Activated naive CD4-positive, alpha-beta T cell treated with Interleukin-2 at 50 U/mL for 16 hours (primary cell): ENCODE measurements at places on chromosomes 4 and X.

- no peak for DNase-seq
These were observed 29.7 kb downstream of the SEPTIN11 start for GRCh38 chr4:76979236-76979635.

DNA sequence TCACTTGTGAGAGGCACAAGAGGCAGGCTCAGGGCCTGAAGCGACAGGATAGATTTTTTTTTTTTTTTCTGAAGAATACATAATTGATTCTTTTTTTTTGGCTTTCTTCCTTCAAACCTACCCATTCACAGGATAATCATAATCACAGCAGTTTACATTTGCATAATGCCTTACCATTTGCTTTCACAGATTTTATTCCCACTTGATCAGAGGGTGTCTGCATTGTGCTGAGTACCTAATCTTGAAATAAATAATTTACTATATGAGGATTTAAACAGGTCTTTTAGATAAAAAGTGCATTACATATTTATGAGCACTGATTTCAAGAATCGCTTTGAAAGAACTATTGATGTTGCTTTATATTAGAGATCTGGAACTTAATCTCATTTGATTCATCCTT lies 219.3 kb downstream of the SPRY1 start:
- no peak for DNase-seq

GRCh38 chr4:82747686-82748575 lies 50.7 kb downstream of the SCD5 start:
- no peak for DNase-seq

GRCh38 chr4:167939863-167940616 lies 152.3 kb upstream of the ANXA10 start:
- DNase-seq: no peak

DNA sequence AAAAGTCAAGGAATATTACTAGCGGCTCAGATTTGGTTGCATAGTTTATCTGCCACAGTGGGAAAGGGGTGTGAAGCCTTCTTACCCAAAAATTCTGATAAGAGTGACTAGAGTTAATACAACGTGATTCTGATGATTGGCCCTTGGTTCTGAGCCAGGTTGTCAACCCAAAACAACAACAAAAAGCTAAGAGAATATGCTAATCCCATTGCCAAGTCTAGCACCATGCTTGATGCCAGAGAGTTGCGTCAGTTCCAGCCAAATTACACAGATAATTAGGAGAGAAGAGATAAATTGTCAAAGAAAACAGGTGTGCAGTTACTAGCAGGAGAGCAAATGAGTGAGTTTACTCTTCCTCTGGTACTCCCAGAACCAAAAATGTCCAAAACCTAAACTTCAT lies 287.4 kb upstream of the AGA start:
- no peak for DNase-seq

- DNase-seq: no peak
These were observed 43.2 kb upstream of the NKX1-1 start for GRCh38 chr4:1449475-1449832.

DNA sequence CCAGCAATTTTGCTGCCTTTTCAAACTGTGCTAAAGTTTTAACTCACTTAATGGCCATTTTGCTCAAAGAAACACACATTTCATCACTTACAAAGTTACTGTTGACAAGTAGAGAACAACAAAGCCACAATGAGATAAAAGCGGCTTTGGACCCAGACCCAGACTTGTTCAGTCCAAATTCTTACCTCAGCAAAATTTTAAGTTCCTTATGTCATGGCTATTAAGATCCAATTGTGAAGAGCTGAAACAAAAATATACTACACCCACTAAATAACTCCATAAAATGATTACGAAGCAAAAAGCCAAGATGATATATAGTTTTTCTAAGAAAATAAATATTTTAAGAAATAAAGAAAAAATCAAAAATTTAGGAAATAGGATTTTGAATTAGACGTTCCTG lies 137.0 kb upstream of the INPP4B start:
- no peak for DNase-seq

- DNase-seq: no peak
These were observed 103.0 kb downstream of the PPP3CA start for GRCh38 chr4:101244349-101244748.

GRCh38 chr4:107665001-107665400 lies 55.0 kb downstream of the PAPSS1 start:
- no peak for DNase-seq

GRCh38 chrX:19168609-19169008 lies 46.3 kb upstream of the ADGRG2 start:
- DNase-seq: no peak

GRCh38 chrX:137567682-137568232 lies 1.8 kb downstream of the ZIC3 start:
- DNase-seq: no peak

GRCh38 chrX:116628464-116628863 lies 165.7 kb upstream of the CT83 start:
- DNase-seq: no peak

DNA sequence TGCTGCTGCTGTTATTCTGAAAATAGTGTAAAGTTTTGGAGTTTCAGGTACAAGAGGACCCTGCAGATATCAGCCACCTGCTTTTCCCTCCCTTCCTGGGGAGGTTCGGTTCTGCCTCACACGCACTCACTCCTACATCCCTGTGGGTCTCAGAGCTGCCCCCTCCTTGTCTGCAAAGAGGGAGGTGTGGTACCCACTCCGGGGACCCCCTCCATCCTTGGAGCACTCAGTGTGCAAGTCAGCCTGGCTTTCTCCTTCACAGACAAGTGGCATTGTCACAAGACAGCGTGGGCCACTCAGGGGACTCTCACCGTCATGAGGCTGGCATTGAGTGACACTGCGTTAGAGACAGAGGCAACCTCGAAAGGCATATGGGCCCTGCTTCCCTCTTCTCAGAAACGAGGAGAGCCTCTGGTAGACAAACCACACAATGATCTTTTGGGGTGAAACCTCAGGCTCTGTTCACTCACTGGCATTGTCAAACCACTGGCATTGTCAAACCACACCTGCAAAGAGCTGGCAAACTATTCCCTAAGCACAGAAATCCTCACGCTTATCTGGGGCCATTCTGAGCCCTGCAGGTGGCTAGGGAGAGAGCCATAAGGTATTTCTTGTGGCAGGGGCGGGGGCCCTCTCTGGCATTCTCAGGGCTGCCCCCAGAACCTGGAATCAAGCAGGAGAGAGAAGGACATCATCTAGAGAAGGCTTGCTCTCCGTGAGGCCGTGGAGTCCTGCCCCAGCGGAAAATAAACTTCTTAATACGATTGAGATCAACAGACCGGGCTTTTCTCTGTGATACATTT lies 285.0 kb downstream of the SHOX start:
- peak; percentile 4 for DNase-seq

- DNase-seq: no peak
These were observed 145.0 kb downstream of the SOWAHB start for GRCh38 chr4:76752861-76753501.

- no peak for DNase-seq
These were observed 575.2 kb upstream of the FRG1 start for GRCh38 chr4:189365451-189365850.

- no peak for DNase-seq
These were observed 39.6 kb downstream of the PDLIM5 start for GRCh38 chr4:94491322-94491721.

- DNase-seq: no peak
These were observed 549.2 kb upstream of the AMOT start for GRCh38 chrX:113389846-113390245.
